ENCODE measurements at places on chromosomes 5 and 9.

DNA sequence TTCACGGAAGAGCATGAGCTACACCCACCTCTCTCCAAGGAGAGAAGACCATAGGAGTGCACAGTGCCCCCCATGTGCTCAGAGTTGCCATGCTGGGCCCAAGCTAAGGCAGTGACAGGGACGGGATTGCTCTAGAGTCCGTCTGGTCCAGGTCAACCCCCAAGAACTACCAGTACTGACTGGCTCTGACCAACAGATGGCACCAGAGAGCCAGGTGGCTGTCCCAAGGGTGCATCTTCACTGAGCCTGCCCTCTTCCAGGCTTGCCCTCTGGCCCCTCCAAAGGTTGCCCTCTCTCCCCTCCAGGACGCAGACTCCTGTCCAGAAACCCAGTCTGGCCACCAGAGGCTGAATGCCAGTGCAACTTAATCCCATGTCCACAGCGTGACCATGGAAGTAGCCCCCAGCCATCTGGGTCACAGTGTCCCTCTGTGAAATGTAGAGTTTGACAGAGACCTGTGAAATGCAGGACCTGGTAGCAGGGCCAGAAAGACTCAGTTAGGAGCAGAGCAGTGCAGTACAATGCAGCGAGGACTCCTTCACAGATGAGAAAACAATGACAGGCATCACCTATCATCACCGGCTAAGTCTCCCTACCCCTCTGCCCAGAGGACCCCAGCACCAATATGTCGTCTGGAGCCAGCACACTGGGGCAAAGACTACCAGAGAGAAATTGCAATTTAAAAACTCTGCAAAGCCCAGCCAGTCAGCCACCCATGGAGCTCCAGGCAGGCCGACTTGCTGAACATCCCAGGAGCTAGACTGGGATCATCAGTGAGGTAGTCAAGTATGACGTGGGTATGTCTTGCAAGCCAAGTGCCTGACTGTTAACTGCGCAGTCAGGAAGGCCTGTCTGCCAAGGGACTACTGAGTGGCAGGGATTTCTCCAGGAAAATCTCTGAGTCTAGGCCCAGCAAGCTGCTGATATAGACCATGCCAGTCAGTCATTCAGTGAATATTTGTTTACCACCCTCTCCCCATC lies 7.7 kb upstream of the SKP1 start:
- peak; percentile 86 for DNase-seq

DNA sequence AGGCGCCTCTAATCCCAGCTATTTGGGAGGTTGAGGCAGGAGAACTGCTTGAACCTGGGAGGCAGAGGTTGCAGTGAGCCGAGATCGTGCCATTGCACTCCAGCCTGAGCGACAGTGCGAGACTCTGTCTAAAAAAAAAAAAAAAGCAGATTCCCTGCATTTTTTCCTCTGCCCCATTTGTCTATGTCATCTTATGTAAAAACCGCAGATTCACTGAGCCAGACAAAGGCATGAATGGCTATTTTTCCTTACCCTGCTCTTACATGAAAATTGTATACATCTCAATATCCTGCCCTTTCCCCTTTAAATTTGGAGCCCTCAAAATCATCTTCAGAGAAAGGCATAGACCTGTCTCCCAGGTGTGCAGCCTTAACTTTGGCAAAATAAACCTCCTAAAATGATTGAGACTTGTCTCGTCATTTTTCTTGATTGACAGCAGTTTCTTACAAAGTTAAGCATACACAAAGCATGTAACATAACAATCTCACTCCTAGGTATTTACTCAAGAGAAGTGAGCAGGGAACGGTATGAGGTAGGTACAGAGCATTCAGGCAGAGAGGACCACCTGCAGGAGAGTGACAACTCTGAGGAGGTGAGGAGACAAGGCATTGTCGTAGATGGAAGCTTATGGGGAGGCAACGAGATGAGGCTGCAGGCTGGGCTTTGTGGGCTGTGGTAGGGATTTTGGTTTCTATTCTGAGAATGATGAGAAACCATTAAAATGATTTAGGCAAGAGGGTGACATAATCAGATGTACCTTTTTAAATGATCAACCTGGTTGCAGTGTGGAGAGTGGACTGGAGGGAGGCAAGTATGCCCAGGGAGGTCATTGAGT lies 65.7 kb upstream of the IL6ST start:
- DNase-seq = peak; percentile 60

DNA sequence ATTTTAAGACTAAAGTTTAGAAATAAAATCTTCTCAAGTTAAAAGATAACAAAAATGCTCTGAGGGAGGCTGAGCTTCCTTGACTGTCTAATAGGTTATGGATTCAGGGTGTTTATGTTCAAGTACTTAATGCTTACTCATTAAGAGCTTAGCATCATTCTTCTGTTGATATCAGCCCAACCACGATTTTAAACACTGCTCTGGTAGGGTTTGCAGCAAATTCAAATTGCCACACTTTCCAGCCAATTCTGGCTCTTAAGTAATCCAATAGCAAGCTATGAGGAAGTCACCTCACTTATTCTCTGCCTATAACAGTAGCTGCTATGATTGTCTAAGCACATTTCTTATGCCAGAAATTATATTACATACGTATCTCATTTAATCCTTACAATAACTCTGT lies 191.0 kb upstream of the KIF2A start:
- no peak for DNase-seq

GRCh38 chr9:110996436-110997220 lies 41.6 kb downstream of the LPAR1 start:
- no peak for DNase-seq

DNA sequence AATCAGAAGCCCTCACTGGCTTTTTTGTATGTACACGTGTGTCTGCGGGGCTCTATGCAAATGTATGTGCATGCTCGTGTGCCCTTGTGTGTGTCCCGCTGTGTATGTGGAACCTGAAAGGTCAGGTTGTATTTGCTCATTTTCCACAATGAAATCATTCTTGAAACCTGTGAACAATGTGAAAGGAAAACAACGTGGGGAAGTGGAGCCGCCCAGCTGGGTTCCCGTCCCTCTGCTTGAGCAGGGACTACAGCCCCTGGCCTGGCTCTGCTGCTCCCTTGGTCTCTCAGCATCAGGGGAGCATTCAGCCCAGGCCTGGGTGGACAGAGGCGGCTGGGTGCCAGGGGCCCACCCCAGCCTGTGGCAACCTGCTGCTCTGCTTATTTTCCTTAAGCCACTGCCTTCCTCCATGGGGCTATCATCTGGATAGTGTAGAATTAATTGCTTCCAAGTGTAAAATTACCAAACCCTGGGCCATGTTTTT lies 3.0 kb downstream of the ECSCR start:
- DNase-seq = no peak

- DNase-seq = no peak
These were observed at the start of gene PCDHA2 for GRCh38 chr5:140794595-140795258. TSS of gene PCDHA2 (plus strand) at chr5:140794852.

- DNase-seq = no peak
These were observed 14.0 kb downstream of the PPWD1 start for GRCh38 chr5:65577141-65577540.

GRCh38 chr5:172606156-172606785 lies 34.8 kb upstream of the NEURL1B start:
- DNase-seq = no peak

GRCh38 chr9:78123808-78124207 lies 92.2 kb upstream of the GNAQ start:
- DNase-seq = no peak

- no peak for DNase-seq
These were observed 439.1 kb downstream of the DMAC1 start for GRCh38 chr9:7360513-7360912.

GRCh38 chr5:42514754-42515153 lies 91.5 kb downstream of the GHR start:
- DNase-seq = no peak

DNA sequence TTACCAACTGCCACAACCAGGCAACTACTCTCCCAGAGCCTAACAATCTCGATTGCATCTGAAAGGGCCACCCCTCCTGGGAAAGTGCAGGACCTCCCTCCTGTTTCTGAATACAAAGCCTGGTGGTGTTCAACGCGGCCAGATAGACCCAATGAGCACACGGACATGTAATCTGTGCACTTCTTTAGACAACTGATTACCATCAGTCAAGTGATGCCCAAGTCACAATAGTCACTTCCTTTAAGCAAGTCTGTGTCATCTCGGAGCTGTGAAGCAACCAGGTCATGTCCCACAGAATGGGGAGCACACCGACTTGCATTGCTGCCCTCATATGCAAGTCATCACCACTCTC lies 739 bp downstream of the C9orf72 start:
- no peak for DNase-seq

DNA sequence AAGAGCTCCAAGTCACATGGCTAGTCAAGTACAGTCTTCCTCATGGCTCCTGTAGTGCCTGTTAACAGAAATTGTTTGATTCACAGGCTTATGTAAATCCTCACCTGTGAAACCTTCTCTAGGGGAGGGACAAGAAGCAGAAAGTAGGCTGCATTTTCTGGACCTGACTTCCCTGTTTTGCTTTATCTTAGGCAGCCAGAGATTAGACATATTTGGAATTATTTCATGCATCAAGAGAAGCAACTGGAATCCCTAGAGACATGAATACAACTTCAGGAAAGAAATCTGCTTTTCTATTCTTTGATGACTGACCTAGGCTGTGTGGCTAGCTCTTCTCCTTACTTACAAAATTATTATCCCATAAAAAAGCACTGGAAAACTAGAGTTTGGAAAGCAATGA lies 52.3 kb downstream of the CAST start:
- no peak for DNase-seq

DNA sequence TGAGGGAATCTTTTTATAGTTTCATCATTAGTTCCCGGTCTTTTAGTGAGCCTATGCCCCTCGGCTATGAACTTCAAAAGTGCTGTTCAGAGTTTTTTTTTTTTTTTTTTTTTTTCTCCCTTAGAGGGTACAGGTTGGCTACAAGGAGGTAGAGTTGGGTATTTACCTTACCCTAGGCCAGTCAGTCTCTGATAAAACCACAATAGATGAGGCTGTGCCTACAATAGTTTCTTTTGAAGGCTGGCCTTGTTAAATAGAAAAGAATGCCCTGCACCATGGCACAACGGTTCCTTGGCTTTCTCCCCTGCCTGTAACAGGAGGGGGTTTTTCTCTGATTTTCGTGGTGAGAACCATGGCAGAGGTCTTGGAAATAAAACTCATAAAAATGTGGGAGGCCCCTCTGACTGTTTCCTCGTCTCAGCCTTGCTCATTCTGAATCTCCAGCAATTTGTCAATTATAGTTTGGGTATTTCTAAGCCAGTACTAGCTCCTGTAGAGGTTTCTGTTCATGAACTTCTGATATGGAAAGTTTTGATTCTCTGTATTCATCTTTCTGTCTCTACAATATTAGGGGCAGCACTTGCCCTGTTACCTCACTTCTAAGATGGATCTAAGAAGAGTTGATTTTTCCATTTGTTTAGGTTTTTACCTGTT lies 152.0 kb downstream of the MTRR start:
- no peak for DNase-seq

GRCh38 chr9:134123764-134124128 lies 12.1 kb upstream of the WDR5 start:
- DNase-seq = no peak

- no peak for DNase-seq
These were observed 466.1 kb downstream of the TLR4 start for GRCh38 chr9:118170032-118170955.

DNA sequence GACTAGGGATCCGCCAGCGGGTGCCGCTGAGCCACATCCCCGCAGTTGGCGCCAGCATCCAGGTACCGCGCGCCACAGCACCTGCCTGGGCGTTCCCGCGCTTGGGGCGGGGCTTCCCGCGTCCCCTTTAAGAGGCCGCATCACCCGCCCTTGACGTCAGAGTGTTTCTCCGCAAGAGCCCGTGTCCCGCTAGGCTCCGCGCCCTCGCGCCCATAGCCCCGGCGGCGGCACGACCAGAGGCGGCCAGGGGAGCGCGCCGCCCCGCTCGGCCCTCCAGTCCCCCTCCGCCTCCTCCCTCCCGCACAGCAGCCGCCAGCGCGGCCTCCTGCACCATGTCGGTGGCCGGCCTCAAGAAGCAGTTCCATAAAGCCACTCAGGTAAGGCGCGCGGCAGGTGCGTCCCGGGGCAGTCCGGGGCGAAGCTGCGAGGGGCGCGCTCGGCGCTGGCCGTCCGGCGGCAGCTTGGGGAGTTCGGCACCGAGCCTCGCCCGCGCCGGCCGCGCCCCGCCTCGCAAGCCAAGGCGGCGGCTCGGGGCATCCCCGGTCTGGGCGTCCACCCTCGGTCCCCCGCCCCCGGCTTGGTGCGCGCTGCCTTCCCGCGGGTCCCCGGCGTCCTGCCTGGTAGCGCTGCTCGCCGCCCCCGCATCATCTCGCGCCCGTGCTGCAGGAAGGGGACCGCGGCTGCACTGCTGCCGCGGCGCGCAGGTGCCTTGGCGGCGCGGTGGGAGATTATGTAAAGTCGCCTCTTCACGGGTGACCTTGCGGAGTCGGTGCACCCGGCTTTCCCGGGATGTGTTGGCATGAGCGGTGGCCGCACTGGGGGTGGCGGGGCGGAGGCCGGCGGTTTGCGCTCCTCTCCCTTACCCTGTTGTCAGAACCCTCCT lies at the start of gene SH3GL2:
Gene SH3GL2 (plus strand): TSS at position 156 of the 883 bp plus-strand sequence.
- peak; percentile 28 for DNase-seq

GRCh38 chr9:78213712-78214111 lies 22.2 kb upstream of the CEP78 start:
- no peak for DNase-seq

- no peak for DNase-seq
These were observed 29.5 kb upstream of the ANKRD18A start for GRCh38 chr9:38649731-38650363.

DNA sequence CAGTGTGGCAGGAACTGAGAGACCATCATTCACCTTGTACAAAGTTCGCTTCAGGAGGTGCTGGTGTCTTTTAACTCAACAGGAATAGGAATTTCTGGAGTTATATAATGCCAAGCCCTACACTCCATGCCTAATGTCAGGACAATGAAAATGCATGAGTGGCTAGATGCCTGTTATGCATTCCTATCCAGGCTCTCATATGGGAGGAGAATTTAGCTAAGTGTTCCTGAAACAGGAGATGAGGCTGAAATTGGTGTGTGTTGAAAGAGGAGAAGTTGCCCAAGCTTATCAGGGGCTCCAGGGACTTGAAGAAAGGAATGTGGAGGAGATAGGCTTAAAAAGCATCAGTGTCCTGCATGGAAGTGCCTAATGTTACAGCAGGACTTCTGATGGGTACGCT lies 26.8 kb upstream of the PRUNE2 start:
- DNase-seq = no peak

DNA sequence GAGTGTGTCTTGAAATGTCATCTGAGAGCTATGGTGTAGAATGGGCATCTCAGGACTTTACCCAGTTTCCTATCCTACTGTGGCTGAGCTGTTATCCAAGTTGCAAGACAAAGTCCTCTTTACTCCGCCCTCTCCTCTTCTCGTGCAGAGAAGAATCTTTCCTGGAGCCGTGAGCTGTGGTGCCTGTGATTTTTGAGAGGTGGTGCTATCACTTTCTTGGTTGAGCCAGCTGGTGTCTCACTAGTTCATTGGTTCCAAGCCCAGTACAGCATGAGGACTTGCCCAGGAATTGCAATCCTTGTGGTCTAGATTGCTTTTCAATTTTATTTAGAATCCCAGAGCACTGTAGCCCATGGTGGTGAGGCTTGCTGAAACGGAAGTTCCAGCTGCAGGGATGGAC lies 2300.3 kb downstream of the MAT2B start:
- DNase-seq = no peak

DNA sequence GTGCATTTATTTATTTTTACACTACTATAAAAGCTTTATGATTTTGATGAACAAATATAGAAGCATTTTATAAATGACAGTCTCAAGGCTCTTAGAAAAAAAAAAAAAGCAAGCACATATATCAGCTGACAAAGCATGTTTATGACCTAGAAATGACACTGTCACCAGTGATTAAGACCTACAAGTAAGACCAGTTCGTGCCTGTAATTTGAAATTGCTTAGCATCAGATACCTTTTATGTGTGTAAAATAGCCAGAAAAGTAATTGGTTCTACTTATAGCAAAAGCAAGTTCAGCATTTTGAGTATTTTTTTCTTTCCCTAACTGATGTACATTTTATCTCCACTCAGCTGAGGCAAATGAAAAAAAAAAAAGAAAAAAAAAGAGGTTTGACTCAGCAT lies 808.4 kb downstream of the CDH18 start:
- DNase-seq = no peak
